Activated naive CD4-positive, alpha-beta T cell (primary cell): ENCODE measurements at places on chromosomes 2 and 18.

DNA sequence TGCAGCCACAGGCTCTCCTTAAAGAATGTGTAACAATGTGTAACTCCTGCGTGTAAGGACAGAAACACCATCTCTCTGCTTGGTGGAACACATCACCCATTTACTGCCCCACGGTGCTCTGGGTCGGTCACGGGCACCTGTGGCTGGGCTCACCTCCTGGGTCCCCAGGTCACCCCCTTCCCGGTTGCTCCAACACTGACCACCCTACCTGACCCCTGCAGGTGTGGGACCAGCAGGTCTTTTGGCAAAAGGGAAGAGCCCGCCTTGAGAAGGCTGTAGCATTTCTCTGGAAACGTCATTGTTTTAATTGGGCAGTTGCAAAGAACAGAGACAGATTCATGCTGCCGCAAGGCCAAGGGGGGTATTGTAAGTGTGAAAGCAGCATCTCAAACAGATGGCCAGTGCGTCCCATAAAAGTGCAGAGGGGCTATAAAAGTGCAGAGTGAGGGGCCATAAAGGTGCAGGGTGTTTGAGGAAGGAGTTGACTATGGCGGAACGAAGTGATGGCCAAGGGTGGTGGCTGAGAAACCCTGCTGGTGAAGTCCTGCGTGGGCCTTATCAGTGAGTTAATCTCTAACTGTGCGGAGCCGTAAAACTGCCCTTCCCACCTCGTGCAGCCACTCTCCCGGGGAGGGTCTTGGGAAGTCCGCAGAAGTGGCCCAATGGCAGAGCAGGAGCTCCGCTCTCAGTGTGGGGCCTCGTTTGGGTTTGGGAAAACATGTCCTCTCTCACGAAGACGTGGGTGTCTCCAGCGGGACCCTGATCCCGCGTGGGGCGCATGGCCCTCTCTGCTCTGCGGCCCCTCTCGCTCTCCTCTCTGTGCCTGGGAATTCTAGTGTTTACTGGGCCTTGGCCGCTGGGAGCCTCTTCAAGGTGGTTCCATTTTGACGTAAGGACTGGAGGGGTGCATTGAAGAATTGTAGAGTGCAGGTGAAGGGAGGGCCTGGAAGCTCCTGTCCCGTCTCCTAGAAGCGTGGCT lies 13.7 kb upstream of the NEU4 start:
- no peak for DNase-seq

DNA sequence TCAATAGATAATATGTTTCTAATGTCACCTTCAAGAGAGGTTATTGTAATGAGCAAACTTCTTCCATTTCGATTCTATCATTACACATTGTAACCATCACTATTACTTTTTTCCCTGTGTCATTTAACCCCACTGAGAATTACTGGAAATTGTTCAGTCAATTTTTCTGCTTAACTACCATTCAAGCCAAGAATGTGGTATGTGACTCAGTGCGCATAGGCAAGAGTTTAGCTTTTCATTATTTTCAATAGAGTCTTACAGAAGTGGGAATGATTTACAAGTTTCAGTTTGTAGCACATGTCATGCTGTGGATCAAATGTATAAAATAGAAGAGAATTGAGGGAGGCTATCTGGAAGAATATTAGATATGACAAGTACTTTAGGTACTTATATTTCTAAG lies 34.3 kb upstream of the PIEZO2 start:
- no peak for DNase-seq

- no peak for DNase-seq
These were observed 58.9 kb downstream of the ATP8B1 start for GRCh38 chr18:57744211-57744694.

DNA sequence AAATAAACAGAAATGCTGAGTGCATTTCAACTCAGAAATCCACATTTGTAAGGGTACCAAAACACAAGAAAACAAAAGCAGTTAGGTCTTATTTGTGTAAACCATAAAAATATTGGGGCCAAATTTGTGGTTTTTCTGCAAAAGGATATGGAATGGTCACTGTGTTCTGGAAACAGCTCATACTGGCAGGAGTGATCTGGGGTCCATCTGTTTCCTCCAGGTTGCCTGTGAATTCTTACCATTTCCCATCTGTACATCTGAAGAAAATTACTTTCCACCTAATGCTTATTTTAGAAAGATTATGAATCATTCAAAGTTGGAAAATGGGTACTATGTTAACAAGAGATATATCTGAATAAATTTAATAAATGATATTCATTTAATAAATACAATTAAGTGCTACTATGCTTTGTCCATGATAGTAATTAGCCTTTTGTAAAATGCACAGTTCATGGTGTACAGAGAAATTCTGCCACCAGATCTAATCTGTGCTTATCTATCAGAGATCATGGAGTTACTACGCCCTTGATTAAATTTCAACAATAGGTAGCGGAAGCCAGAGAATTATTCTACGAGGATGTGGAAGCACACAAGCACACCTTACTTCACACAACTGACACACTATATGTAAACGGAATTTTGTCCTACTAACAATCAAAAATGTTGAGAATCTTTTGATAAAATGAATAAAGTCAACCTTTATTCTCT lies 10.9 kb downstream of the ALS2 start:
- DNase-seq = no peak

GRCh38 chr2:241354668-241355658 lies 1.1 kb upstream of the FARP2 start:
- peak; percentile 50 for DNase-seq

- DNase-seq = no peak
These were observed 166.7 kb downstream of the CTIF start for GRCh38 chr18:48705531-48705930.

- DNase-seq = no peak
These were observed 44.2 kb downstream of the NRXN1 start for GRCh38 chr2:50987616-50988313.

- DNase-seq = no peak
These were observed 28.3 kb downstream of the TWSG1 start for GRCh38 chr18:9362869-9363268.

- DNase-seq = no peak
These were observed 30.0 kb downstream of the PMAIP1 start for GRCh38 chr18:59929621-59930295.

DNA sequence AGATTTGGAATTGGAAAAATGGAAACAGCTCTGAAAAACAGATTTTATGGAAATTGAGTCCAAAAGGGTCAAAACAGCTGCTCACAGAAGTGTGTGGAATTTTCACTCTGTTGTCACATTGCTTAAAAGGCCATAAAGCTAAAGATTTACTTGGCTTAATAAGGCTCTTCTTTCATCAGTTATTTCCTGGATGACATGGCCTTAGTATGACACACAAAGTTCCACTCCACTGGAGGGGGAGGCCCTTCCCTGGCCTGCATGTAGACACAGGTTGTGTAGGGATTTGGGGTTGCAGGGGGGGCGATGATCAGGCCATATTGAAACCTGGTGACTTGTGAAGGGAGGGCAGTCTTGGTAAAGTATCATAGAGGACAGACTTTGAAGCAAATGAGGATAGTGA lies 34.0 kb downstream of the TMEM185B start:
- no peak for DNase-seq

GRCh38 chr18:8162802-8163201 lies 446.4 kb upstream of the RAB12 start:
- DNase-seq = no peak

- DNase-seq = no peak
These were observed 34.0 kb downstream of the ZC3H8 start for GRCh38 chr2:112220831-112221230.

- DNase-seq = no peak
These were observed 211.6 kb downstream of the TRIB2 start for GRCh38 chr2:12928197-12928774.

DNA sequence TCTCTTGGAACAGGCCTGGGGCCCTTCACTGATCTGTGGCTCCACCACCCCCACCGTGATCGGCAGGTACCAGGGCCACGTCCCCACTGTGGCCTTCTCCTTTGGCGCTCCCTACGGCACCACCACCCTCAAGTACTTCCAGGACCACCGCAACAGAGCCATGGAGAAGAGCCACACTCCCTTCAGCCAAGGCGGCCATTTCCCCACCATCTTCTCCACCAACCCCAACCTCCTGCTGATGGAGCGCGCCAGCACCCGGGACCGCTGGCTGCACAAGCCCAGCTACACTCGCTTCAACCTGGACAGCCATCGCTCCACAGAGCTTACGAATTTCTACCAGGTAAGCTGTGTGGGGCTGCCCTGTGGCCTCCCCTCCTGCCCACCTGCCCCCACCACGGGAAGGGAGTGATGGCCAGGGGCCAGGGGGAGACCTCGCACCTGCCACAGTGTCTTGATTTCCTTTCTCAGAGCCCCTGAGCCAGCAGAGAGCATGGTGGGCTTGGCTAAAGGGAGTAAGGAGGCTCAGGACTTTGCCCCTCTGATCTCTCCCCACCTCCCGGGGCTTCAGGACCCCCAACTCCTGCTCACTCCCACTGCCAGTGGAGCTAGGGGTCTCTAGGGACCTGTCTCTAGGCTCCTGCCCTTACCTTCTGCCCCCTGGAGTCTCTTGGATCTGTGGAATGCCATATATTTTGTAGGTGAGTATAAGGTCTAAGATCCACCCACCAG lies 65.2 kb downstream of the CIB4 start:
- DNase-seq = no peak

DNA sequence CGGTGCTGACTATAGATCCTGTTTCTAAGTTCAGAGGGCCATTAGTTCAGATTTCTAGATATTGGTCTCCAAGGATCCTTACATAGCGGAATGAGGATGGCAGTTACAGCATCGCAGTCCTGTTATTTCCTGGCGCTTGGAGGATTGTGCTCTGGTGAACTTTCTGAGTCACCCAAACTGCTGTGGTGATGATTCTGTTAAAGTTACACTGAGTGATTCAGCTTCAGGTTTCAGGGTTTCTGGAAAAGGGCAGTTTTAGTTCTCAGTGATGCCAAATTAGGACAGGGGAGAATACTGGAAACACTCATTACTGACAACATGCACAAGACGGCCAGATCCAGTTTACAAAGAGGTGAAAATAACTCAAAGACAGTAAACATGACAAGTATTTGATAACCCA lies 52.1 kb upstream of the ANKRD62 start:
- DNase-seq = no peak
